ENCODE measurements at places on chromosomes 7 and 10.

- no peak for DNase-seq
These were observed 25.5 kb downstream of the C1GALT1 start for GRCh38 chr7:7207876-7208275.

DNA sequence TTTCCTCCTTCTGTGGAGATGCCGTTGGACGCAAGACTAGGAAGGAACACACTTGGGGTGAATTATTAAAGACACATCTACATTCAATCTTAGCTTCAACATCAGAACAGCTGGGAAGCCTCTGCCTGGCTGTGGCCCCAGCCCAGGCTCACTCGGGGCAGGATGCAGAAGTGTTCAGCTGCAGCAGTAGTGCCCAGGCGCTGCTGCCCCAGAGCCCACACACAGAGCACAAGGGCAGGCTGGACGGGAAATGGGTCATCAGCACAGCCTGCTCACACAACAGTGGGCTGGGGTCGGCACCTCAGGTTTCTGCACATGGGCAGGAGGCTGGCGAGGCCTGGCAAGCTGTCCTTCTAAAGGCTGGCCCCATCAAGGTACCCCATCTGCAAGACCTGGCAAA, 42.5 kb downstream of the NOD1 start:
- no peak for DNase-seq

DNA sequence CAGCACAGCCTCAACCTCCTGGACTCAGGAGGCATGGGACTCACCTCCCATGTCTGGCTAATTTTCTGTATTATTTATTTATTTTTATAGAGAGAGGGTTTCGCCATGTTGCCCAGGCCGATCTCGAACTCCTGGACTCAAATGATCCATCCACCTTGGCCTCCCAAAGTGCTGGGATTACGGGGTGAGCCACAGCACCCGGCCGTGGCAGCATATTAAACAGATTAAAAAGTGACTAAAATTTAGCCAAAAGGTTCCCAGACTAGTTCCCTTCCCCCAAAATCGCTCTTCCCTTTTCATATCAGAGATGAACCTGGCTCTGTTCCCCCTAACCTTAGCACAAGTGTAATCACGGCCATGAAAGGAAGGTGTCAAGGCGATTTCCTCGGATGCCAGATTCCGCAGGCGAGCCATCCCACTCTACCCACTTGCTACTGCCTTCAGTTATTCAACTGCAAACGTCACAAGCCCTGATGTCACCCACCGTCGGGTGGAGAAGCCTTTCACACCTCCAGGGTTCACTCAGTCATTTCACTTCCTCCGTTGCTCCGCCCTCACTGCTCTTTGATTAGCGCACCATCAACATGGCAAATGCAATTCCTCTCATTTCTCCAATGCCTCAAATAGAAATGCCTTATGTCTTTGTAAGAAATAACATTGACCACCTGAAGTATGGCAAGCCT, 104.7 kb upstream of the RHEB start:
- DNase-seq = no peak

- DNase-seq = no peak
These were observed 150.4 kb downstream of the TAX1BP1 start for GRCh38 chr7:27890205-27890849.

- no peak for DNase-seq
These were observed 76.5 kb downstream of the BMPER start for GRCh38 chr7:33981671-33982424.

- no peak for DNase-seq
These were observed 11.3 kb downstream of the CRYGN start for GRCh38 chr7:151428378-151429236.

DNA sequence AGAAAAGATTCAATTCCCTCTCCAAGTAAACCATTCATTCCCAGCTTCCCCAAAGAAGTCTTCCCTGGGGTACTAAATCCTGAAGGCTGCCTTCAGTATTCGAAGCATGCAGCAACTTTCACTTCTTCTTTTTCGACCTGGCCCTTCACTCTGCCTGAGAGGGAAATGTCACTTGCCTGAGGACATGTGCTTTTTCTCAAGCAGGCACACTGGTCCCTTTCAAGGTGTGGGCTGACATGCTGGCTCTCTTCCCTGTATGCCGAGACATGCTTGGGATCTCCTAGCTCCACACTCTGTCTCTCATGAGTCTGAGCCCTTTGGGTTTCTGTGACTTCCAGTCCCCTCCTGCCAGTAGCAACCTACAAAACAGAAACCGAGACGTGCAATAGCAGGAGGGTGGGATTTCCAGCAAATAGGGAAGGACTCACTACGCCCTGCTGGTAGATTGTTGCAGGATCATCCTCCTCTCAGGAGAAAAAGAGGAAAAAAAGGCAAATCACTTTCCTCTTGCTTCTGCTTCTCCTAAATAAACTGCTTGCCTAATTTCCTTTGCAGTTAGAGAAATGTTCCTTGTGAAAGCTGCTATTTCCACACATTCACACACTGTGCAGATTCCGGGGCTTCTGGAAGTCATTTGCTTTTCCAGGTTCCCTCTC, 33.5 kb downstream of the FIGNL1 start:
- DNase-seq = no peak
